ENCODE measurements at places on chromosomes 7 and 10. TPM values are rescaled to one million over a fixed set of nuclear protein-coding genes. Genes with fewer than 3 reads are reported as not detected.

The AGAP5 gene
- 16.6 TPM for polyA plus RNA-seq

GRCh38 chr7:156994417-156994816 is 16.0 kb downstream of the MNX1 start:
- DNase-seq, result no peak

DNA sequence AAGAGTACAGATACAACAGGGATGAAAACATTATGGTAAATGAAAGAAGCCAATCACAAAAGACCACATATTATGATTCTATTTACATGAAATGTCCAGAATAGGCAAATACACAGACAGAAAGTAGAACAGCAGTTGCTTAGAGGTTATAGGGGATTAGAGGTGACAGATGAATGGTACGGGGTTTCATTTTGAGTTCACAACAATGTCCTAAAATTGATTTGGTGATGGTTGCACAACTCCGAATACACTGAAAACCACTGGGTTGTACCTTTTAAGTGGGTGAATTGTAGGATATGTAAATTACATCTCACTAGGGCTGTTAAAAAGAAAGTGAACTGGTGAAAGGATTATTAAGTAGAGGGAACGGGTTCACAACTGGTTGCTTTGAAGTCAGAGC is 76.3 kb upstream of the MRLN start:
- DNase-seq, result no peak

DNA sequence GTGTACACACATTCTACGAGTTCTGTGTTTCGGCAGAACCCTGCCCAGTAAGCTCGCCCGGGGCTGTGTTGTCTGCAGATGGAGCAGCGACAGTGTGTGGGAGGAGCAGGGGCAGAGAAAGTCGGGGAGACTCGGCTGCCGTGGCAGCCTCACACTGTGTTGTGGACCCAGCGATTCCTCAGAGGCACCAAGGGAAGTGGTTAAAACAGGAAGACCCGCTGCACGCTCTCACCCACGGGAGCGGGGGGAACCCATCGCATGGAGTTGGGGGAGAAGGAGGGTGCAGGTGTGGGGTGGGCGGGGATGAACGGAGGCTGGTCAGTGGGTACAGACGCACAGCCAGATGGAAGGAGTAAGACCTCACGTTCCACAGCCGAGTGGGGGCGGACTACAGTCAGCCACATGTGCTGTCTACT is 250.2 kb downstream of the ELFN1 start:
- DNase-seq, result no peak

The LRRC4 gene
- 2.1 TPM for polyA plus RNA-seq

- DNase-seq, result no peak
Observed at GRCh38 chr10:88077977-88078376, 214.6 kb downstream of the PTEN start.

- peak; percentile 86 for DNase-seq
Observed at GRCh38 chr7:13920053-13920697, 69.3 kb downstream of the ETV1 start.

- no peak for DNase-seq
Observed at GRCh38 chr7:32158076-32158475, 87.9 kb upstream of the PDE1C start.

The IFT22 gene
- 21.6 TPM for polyA plus RNA-seq

- no peak for DNase-seq
Observed at GRCh38 chr7:31767686-31768358, 80.8 kb downstream of the PPP1R17 start.

The GFRA1 gene
- polyA plus RNA-seq, result 17.4 TPM

GRCh38 chr10:65320236-65321026 is 1605.4 kb upstream of the LRRTM3 start:
- no peak for DNase-seq

- DNase-seq, result no peak
Observed at GRCh38 chr7:89133819-89134218, 338.3 kb upstream of the TEX47 start.

The WASHC2C gene
- polyA plus RNA-seq, result 58.4 TPM

DNA sequence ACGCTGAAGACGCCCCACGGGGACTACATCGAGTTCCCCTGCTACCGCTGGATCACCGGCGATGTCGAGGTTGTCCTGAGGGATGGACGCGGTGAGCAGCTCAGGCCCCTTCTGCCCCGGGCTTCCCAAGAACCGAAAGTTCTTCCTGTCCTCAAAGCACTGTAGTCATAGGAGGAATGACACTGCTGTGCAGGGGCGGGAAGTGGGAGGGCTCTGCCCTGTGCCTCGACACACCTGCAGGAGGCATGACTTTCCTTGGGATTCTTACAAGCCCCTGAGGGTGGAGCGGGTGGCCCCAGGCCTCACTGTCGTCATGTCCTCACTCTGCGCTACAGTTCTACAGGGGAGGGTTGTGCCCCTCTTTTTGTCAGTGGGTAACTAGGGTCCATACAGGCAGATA is 8.6 kb downstream of the ALOX5 start:
- no peak for DNase-seq

The VIM gene
- polyA plus RNA-seq, result 706 TPM

The RRP12 gene
- polyA plus RNA-seq, result 25.3 TPM

The ZNF365 gene
- polyA plus RNA-seq, result 0.48 TPM

- no peak for DNase-seq
Observed at GRCh38 chr10:7583626-7584025, 83.1 kb downstream of the ITIH5 start.

The LRRN3 gene
- 7.1 TPM for polyA plus RNA-seq

- no peak for DNase-seq
Observed at GRCh38 chr7:101792051-101792681, 25.3 kb upstream of the CUX1 start.

DNA sequence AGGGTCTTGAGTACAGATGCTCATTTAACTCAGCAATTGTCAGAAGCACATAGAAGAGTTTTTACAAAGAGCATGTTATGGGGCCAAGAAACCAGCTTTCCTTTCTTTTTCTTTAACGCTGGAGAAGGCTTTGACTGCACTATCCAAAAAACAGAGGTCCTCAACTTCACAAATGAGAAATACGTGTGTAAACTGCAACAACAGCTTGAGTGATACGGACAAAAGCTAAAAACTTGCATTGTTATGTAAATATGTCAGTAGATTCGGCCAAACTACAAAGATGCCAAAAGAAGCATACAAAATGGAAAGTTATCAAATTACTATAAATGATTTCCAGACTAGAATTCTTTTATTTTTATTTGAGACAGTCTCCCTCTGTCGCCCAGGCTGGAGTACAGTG is 62.4 kb upstream of the C10orf90 start:
- DNase-seq, result no peak

DNA sequence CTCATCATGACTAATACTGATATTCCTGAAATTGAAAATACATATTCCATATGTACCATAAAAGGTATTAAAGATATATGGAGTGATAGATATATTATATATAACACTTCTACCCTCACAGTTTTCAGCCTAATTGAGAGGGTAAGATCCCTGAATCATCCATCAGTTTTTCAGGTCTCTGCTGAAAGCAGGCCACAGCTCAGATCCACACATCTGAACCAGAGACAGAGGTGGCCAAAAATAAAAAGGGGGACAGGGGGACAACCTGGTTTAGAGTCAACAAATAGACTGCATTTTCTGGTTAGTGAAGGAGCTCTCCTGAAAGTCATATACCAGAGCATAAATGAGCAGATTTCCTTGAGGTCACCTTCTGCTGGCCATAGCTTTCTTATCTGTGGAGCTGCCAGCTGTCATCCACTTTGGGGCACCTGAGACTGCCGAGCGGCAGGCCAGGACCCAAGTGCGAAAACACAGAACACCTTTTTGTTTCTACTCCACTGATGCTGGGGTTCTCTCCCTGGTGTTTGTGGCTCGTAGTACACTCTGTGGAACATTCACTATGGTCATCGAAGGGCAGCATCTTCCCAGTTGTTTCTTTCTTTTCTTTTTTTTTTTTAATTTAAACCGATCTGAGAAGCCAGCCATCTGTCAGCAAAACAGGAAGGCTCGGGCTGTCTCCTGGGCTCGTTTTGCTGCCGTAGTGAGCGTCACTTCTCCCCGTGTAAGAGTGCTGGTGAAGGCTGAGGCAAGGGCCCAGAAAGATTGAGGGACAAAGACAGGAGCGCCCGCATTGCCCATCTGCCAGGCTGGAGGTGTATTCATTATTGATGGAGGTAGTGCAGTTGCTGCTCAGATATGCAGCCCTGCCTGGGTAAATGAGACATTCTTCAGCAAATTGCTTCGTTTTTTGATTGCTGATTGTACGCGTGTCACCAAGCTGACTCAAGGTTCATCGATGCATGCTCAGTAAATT is 13.5 kb downstream of the IKZF1 start:
- DNase-seq, result no peak

The FOXI2 gene
- polyA plus RNA-seq, result not detected

The ELOVL3 gene
- polyA plus RNA-seq, result 0.12 TPM

The IKZF1 gene
- polyA plus RNA-seq, result 4.5 TPM

DNA sequence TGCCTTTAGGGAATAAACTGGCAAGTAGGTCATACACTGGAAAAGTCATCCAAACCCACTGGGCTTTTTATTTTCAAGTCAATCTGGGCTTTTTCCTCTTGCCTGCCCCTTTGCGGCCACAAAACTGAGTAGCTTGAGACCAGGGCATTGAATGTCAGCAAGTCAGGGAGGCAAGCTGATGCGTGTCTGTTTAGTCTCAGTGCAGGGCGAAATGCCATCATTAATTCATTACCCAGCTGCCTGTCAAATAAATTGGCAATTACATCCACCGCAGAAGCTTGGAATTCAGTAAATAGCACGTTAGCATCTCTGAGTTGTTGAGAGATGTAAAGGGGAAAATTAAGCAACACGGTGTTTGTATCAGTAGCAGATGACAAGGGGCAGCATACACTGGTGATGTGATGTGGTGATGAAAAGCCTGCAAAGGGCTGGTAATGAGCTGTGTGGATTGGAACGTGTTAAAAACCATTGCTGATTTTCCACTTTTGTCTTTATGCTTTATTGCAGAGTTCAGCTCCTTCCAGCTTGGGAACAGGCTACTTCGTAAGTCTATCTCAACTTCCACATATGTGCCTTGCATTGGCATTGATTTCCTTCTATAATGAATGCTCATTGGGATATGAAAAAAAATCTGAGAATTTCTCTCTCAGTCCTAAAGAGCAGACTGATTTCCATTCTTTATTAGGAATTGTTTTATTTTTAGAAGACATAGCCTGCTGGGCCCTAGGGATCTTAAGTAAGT is 535.9 kb downstream of the AUTS2 start:
- no peak for DNase-seq

The MPP7 gene
- polyA plus RNA-seq, result 16.2 TPM

DNA sequence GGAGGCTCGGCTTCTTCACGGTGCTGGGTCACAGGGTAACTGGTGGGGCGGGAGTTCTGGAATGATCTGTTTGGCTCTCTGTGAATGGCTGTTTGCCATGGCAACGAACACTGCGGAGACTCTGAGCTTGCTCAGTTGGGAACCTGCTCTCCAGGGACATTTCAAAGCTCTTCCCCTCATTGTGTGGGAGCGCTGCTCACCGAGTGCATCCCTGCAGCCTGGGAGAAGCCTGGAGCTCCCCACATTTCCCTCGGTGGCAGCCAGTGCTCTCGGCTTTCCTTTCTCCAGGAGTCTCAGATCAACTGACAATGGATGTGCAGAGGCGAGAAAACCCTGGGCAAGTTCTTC is 57.6 kb upstream of the CACUL1 start:
- no peak for DNase-seq

DNA sequence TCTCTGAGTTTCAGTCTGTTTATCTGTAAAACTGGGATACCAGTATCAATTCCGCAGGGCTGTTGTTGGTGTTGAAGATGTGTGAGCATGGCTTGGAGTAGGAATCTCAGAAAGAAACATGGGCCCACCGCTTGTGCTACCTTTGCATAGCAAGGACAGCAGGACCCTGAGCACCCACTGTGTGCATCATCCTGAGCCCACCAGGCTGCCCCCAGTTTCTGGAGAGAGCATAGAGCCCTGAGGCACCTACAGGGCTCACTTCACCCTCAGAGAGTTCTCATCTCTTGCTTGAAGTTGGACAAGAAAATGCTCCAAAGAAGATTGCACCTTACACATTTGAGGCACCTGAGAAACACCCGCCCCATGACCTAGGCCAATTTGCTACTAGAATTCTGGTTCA is 12.9 kb downstream of the PRLHR start:
- DNase-seq, result no peak

- DNase-seq, result peak; percentile 10
Observed at GRCh38 chr7:142583446-142583845, 165.8 kb upstream of the PRSS1 start.

The HELLS gene
- polyA plus RNA-seq, result 16.8 TPM

The LFNG gene
- polyA plus RNA-seq, result 27.3 TPM

The OPN4 gene
- polyA plus RNA-seq, result not detected

DNA sequence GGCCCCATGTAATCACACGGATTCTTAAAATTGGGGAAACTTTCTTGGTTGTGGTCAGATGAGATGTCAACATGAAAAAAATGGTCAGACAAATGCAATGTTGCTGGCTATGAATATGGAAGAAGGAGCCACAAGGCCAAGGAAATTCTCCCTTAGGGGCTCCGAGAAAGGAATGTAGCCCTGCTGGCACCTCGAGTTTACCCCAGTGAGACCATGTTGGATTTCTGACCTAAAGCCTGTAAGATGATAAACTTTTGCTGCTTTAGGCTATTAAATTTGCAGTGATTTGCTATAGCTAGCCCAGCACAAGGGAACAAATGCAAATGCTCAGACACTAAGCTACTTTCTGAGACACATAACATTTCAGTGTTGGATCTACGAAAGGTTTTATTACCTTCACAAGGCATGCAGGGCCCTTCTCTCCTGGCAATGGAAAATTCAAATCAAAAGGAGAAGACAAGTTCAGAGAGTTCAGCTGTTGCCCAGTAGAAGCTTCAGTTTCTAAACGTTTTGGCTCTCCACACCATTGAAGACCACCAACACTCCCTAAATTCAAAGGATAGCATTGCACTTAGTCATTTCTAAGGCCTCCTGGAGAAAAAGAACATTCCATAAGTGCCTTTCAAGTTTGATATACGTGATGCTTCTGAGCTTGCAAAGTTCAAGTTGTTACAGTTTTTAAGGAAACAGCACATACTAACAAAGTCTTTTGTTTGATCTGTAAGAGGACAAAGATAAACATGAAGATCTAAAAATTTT is 23.4 kb downstream of the MCMBP start:
- no peak for DNase-seq

The CALHM1 gene
- polyA plus RNA-seq, result 0.04 TPM

GRCh38 chr10:126670895-126671261 is 385 bp upstream of the C10orf90 start:
- DNase-seq, result no peak
